ENCODE measurements at places on chromosomes 4 and X.

- no peak for DNase-seq
Measured at GRCh38 chrX:153504445-153505016, 9.8 kb downstream of the BGN start.

GRCh38 chrX:38561951-38562719 lies 793 bp downstream of the TSPAN7 start:
- DNase-seq: no peak

DNA sequence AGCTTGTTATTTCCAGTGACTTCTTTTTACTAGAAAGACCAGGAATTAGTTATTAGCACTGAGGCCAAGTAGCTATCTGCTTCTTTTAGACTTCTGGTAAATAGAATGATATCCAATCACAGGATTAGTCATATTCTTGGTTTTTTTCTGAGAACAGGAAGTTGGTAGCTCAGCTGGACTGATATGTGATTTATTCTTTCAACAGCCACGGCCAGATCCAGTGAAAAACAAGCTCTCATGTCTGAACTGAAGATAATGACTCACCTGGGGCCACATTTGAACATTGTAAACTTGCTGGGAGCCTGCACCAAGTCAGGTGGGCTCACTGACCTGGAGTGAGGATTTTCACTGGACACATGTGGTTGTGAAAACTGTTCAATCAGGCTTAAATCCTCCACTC lies 48.6 kb downstream of the PDGFRA start:
- no peak for DNase-seq

- DNase-seq: no peak
Measured at GRCh38 chr4:152106113-152106763, 345.4 kb upstream of the GATB start.

GRCh38 chr4:101349801-101350064 lies 2.4 kb upstream of the PPP3CA start:
- no peak for DNase-seq

DNA sequence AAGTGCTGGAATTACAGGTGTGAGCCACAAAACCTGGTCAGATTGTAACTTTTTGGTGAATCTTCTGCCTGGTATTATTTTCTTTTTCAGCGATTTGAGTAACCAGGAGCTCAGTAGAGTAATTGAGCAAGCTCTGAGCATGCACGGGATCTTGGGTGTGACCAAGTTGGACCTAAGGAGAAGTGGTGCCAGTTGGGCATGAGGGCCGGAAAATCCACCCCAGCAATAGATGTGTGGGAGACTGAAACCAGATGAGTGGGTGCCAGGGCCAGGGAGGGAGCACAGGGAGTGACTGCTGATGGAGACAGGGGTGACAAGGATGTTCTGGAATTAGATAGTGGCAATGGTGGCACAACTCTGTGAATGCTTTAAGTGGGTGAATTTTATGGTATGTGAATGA lies 3.7 kb upstream of the CCNQ start:
- no peak for DNase-seq

DNA sequence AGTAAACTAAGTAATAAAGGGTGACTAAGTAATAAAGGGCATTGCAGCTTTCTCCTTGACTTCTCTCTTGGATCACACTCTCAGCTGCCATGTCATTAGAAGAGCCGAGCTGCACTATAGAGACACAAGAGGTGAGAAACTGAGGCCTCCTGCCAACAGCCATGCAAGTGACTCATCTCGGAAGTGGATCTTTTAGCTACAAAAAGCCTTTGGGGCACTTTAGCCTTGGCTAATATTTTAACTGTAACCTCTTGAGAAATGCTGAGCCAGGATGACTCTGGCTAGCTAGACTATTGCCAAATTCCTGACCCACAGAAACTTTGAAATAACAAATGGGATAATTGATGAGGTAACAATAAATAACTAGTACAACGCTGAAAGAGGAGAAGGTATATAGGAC lies 1.5 kb upstream of the NEIL3 start:
- no peak for DNase-seq

DNA sequence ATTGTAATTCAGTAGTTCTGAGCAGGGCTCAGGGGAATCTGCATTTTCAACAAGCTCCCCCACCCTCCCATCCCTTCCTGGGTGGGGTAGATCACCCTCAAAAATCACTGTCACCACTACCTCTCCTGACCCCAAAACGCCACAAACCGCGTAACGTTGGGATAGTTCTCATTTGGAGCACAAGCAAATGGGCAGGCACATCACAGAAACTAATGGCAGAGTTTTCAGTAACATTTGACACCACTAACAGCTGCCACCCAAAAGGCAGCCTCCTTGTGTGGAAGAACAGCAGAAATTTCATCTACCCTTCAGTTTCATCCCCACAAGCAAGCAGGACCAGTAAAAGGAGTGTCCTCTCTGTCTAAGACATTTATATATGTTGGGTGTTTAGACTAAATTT lies 132.7 kb downstream of the PALLD start:
- no peak for DNase-seq

- no peak for DNase-seq
Measured at GRCh38 chrX:116204932-116205331, 34.4 kb downstream of the AGTR2 start.

DNA sequence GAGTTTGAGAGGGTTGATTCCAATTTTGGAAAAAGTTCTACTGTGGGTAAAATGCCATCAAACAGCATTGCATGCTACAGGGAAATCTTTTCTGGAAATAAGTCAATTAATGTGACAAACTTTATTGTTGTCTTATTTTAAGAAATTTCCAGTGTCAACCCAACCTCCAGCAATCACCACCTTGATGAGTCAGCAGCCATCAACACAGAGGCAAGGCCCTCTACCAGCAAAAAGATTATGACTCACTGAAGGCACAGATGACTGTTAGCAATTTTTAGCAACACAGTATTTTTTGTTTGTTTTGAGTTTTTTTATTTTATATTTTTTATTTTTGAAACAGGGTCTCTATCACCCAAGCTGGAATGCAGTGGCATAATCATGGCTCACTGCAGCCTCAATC lies 165.4 kb upstream of the C1QTNF7 start:
- no peak for DNase-seq

GRCh38 chr4:85151371-85151770 lies 184.9 kb upstream of the WDFY3 start:
- DNase-seq: no peak

DNA sequence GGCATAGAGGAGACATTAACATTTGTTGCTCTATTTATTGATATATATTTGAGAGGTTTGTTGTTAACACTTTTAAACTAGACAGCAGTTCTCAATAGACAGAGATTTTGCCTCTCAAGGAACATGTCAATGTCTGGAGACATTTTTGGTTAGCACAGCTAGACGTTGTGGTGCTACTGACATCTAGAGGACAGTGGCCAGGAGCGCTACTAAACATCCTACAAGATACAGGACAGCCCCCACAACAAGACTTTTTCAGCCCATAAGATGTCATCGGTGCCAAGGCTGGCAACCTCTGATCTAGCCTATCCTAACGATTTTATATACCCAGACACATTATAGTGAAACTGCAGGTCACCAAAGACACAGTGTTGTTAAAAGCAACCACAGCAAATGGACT lies 18.4 kb upstream of the CTSO start:
- DNase-seq: no peak

DNA sequence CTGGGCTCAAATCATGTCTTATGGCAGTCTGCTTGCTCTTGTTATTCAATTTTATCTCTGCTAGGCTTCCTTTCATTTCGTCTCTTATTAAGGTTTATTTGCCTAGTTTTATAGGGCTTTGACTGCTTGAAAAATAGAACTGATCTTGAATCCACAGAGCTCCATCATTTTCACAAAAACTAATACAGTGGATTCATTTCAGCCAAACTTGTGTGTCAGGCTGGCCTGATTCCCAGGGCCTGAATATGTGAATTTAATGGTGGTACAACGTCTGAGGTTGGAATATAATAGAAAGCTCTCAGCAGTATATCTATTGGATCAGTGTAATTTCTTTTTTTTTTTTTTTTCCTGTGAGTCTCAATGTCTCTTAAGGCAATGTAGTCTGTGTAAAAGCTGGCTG lies 123.3 kb downstream of the POU4F2 start:
- no peak for DNase-seq

- no peak for DNase-seq
Measured at GRCh38 chr4:156971676-156972378, at the start of gene PDGFC. PDGFC (minus strand) TSS chr4:156971799; CDS start chr4:156970903, 896 bp downstream.

DNA sequence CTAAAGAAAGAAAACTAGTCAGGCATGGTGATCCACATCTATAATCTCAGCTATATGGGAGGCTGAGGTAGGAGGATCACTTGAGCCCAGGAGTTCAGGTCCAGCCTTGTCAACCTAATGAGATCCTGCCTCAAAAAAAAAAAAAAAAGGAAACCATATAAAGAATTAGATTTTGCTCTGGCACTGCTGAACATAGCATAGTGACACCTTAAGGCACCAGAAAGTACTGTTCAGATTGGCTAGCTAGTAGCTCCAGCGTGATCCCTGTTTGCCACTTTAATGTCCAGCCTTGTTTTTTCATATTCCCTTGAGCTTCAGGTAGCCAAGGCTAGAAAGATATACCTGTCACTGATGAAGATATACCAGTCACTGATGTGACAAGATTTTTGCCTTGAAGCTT lies 34.1 kb downstream of the EXOC1 start:
- DNase-seq: no peak

DNA sequence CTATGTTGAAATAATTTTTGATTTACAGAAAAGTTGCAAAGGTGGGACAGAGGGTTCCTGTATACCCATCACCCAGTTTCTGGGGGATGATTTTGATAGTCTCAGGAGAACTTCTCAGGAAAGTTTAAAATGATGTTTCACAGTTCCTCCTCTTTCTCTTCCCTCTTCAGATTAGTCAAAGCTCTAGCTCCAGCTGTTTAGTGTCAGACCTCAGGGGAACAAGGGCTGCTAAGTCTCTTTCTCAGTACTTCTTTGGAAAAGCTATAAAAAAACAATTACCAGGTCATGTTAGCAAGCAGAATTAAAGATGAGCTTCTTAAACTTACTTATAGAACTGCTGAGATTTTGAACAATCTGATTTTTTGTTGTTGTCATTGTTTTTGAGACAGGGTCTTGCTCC lies 12.2 kb downstream of the IL13RA1 start:
- no peak for DNase-seq
